NCI-H1417 (cell line): ENCODE measurements at places on chromosomes 2 and 18.

DNA sequence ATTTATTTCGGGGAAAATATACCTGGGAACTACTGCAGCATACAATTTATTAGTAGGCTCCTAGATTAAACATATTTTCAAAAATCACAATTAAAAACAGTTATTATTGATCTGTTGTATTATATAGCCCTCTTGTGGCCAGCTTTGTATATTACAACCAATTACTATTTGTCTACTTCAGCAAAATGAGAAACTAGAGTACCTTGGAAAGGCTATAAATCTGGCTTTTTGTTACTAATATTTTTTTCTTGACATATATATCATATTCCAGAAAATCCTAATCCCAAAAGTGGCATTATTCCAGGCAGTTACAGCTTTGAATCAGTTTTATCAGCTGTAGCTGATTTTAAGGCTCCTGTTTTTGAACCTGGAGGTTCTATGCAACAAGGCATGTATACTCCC lies 101.2 kb downstream of the UBR3 start:
- DNase-seq: peak; percentile 39

DNA sequence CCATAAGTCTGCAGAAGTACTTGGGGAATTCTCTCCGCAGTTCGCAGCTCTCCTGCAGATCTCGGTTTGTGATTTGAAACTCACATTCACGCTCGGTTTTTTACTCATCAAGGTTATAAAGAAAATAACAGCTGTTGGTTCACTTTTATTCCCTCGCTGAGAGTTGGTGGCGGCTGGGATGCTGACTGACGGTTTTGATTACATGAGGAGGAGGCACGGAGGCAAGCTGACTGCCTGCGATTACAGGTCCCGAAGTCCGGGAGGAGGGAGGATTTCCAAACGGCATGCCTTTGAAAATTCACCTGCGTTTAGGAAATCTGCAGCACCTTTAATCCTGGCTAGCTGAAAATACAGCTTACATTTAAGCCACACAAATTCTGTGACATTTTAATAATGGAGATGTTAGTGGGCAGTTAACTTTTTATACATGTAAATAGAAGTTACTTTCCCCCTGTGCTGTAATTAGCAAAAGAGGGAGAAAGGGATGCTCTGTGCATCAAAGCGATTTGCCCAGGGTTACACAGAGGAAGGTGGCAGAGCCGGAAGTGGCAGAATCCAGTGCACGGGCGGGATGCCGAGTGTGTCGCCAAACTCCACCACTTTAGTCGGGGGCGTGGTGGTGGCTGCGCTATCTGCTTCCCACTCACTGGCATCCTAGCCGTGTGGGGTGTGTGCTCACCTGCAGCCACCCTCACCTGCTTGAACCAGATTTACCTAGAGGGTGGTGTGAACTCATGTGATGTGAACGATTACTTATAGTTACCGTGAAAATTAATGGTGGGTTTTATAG lies 14.7 kb downstream of the AGAP1 start:
- no peak for DNase-seq

GRCh38 chr2:145012214-145012670 lies 492.3 kb upstream of the ZEB2 start:
- no peak for DNase-seq

DNA sequence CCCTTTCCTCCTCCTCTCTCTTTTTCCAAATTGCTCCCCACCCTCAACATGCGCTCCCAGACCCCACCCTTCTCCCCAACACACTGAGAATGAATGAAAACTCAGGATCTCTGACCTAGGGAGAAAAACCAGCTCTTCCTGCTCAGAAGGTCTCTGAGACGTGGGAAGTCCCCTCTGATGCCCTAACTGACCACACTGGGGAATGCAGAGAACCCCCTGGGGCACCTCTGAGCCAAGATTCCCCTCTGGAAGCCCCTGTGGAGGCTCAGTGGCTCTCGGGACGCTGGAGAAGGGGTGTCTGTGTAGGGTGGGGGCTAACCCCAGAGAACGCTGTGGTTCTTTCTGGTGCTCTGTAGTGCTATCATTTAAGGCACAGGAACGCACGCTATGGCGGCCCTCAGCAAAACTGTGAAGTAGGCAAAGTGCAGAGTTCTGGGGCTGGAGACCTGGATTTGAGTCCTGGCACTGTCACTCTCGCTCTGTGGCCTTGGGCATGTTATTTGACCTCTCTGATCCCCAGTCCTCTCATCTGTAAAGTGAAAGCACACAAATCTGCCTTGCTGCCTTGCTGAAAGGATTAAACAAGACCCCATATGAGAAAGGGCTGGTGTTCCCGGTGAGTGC lies 17.1 kb downstream of the ATOH8 start:
- no peak for DNase-seq

- no peak for DNase-seq
These were observed 2.6 kb upstream of the CD207 start for GRCh38 chr2:70837980-70838925.

DNA sequence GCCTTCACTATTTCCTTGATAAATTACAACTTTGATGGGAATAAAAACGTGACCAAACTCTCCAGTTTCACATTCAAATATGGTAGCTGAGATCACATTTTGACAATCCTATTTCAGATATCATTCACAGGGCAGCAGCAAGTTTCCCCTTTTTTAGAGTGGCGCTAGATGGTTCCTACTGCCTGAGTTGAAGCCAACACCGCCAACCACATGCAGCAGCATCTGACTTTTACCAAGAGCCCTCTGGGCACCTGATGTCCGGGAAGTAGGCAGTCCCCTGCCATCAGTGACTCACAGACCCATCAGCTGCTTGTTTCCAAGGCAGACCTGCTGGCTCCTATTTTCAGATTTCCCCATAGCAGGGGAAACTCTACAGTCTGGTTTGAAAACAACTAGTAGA lies 4.0 kb upstream of the MREG start:
- no peak for DNase-seq

DNA sequence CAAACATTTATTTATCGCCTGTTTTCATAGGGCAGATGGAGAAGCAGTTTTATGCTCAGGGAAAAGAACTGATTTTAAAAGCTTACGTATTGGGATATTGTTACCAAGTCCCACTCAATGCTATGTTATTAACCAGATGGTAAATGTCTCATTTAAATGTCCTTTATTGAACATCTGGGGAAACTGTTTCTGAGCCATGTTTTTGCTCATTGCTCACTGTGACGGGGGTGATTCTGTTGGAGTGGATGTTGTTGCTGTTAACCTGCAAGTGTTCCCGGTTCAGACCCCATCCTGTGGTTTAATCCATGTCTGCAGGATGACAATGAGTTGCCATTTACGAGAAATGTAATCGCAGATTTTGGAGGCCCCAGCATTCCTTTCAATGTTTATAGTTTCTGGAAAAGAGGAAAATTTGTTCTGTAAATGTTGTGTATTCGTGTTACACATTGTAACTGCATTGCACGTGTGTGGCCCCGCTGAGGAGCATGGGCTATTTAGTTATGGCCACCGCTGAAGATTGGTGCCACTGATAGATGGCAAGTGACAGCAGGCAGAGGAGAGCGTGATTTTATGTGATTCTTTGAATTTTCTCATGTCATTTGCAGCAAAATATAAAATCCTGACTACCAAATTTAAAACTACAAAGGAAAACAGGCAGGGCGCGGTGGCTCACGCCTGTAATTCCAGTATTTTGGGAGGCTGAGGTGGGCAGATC lies 174.8 kb upstream of the COPS8 start:
- DNase-seq: no peak

DNA sequence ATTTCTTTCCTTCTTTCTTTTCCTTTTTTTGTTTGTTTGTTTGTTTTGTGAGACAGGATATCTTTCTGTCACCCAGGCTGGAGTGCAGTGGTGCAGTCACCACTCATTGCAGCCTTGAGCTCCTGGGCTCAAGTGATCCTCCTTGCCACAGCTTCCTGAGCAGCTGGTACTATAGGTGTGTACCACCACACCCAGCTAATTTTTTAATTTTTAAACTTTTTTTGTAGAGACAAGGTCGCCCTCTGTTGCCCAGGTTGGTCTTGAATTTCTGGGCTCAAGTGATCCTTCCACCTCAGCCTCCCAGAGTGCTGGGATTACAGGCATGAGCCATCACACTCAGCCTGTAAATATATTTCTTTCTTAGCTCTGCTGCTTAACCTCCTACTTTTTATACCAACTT lies 83.4 kb upstream of the CYP20A1 start:
- DNase-seq: no peak

DNA sequence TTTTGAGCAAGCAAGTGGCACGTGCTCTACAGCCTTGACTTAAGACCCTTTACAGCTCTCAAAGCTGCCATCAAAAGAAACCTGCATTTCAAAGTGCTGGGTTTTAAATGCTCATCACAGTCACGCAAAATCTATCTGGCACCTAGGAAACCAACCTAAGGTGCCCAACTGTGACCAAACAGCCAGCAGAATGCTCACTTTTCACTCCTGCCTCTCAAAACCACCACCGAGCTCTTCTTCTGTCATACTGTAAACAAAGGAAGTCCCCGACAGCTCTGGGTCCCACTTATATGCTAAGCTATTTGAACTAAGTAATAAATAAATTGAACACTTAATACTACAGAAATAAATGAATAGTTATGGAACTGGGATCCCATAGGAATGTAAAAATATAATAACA lies 33.6 kb downstream of the SATB2 start:
- DNase-seq: no peak

GRCh38 chr2:238021327-238021726 lies 39.5 kb upstream of the SCLY start:
- DNase-seq: no peak

DNA sequence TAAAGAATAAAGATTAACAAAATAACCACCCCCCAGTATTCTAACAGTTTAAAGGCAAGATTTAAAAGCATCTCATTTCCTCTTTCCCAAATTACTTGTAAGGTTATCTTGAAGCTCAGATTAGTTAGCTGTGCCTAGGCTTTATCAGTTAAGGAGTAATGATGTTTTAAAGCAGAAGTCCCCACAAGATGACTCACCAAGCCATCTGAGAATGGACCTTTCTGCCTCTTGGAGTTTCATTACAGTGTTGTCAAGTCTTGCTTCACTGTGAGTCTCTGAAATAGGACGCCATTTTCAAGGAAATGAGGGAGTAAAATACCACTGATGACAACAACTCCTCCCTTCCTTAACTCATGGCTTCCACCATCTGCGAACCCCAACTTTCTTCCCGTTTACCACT lies 35.9 kb downstream of the ZNF385B start:
- no peak for DNase-seq

GRCh38 chr2:191757208-191757607 lies 79.3 kb downstream of the NABP1 start:
- DNase-seq: peak; percentile 25

DNA sequence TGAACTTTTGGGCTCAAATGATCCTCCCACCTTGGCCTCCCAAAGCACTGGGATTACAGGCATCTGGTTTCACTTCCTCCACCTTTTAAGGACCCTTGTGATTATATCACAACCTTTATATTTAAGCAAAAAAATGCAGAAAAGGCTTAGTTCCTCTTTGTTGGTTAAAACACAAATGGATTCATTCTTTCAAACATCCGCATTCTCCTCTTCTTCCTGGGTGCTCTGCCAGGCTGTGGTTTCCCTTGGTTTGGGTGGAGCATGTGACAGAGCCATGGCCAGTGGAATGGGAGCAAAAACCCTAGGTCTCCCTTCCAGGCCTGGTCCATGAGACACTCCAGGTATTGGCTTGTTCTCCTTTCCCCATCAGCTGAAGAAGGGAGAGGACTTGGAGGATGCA lies 9.9 kb upstream of the SLC66A3 start:
- DNase-seq: no peak

GRCh38 chr2:186559370-186559769 lies 30.5 kb upstream of the ITGAV start:
- no peak for DNase-seq

GRCh38 chr2:191657977-191658376 lies 20.0 kb upstream of the NABP1 start:
- no peak for DNase-seq

DNA sequence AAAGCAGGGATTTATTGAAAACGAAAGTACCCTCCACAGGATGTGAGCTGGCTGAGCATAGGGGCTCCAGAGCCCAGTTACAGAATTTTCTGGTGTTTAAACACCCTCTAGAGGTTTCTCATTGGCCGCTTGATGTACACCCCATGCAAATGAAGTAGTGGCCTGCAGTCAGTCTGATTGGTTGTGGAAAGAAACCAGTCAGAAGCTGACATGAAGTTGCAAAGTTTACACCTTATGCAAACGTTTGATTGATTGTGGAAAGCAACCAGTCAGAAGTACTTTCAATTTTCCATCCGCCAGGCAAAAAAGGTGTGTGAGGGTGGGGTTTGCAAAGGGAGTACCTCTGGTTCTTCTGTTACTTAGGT lies 62.3 kb downstream of the VWA3B start:
- no peak for DNase-seq

- DNase-seq: peak; percentile 66
These were observed 335.7 kb upstream of the CDH7 start for GRCh38 chr18:65415098-65415497.

- no peak for DNase-seq
These were observed 14.8 kb downstream of the COL5A2 start for GRCh38 chr2:189164746-189165145.

DNA sequence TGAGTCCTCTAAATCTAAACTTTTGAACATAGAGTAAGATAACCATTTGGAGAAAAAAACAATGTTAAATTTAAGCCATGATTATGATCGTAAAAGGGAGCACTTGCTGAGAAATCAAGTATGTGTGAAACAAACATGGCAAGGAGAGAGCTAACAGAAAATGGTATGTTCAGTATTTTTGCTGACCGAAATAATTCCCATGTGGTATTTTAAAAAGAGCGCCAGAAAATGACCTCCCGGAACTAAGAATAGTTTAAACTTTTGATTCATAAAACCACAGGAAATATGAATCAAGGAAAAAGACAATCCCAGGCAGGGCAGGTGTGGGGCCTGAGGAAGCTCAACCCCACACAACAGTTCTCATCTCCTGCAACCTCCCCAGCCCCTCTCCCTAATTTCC lies 74.2 kb downstream of the DOCK10 start:
- no peak for DNase-seq

DNA sequence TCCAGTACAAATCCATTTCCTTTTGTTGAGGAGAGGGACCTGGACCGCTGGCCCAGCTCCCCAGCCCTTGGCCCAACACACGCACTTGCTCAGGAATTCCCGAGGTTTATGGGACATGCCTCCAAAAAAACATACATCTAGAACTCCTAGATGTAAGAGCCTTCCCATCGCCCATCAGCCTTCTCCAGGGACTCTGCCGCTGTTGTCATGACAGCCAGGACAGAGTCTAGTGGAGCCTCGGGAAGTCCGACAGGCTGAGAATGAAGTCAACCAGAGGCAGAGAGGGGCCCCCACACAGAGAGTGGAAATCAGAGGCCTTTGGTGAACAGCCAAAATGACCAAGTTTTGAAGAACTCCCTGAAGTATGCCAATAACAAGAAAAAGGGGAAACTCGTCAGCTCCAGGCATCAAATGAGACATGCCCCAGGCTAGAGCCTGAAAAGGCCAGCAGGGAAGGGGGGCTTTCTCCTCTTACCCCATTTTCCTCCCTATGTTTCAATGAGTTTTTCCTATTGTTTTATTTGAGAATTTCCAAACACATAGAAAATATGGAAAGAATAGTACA lies 43.2 kb upstream of the CAB39 start:
- DNase-seq: no peak

GRCh38 chr2:40166006-40166405 lies 285.9 kb downstream of the SLC8A1 start:
- DNase-seq: no peak

- peak; percentile 39 for DNase-seq
These were observed 155.2 kb downstream of the SH3BP4 start for GRCh38 chr2:235106874-235107639.
